Mucosa of descending colon (tissue), 3 donors: ENCODE measurements at places on chromosomes 12 and 14. TPM values are rescaled to one million over a fixed set of nuclear protein-coding genes. Genes with fewer than 3 reads are reported as not detected.

GRCh38 chr12:130441771-130442760 is 104.4 kb downstream of the PIWIL1 start:
- DNase-seq, result no peak

- peak; percentile 43 for DNase-seq
These were observed 26.0 kb downstream of the WBP11 start for GRCh38 chr12:14777271-14777670.

The CCT2 gene
- 85.0 TPM for total RNA-seq

The NIN gene
- total RNA-seq, result 20.5 TPM
